Naive thymus-derived CD4-positive, alpha-beta T cell (primary cell): ENCODE measurements at places on chromosomes 3 and 15.
A peak's percentile ranks its signal among the peaks of the same experiment; 100 is the strongest.

GRCh38 chr3:135927155-135927554 lies 38.4 kb upstream of the PPP2R3A start:
- no peak for DNase-seq

DNA sequence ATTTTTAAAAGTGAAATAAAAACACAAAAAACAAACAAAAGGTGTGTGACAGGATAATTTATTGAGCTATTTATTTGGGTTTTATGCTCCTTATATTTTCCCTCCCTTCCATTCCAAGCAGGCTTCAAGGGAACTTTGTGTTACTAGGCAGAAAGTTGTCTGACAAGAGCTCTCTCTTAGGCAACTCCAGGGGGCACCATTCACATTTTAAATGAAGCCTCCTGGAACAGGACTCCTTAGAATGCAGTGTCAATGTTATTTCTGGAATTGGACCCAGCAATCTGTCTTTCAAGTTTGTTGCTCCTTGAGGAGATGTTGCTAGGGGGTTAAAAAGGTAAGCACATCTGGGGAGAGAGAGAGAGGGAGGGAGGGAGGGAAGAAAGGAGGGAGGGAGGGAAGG lies 5.4 kb upstream of the RFX7 start:
- no peak for DNase-seq

- DNase-seq = no peak
Observed at GRCh38 chr15:51842852-51843737, 13.6 kb downstream of the TMOD3 start.

DNA sequence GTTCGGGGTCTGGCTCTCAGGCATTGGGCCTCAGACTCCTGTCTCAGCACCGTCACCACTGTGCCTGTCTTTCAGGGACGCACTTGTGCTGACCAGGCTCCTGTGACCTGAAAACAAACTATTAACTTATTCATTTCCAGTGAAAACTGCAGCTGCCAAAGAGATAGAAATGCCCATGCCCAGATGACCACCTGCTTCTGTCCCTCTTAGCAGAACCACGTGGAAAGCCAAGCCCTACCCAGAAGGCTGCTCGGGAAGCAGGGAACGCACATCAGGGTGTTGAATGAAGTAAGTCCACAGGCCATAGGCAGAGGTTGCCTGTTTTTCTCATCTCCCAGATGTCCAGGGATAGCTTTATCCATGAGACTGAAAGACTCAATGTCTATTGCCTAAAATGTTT lies 219.3 kb downstream of the EBLN2 start:
- no peak for DNase-seq

DNA sequence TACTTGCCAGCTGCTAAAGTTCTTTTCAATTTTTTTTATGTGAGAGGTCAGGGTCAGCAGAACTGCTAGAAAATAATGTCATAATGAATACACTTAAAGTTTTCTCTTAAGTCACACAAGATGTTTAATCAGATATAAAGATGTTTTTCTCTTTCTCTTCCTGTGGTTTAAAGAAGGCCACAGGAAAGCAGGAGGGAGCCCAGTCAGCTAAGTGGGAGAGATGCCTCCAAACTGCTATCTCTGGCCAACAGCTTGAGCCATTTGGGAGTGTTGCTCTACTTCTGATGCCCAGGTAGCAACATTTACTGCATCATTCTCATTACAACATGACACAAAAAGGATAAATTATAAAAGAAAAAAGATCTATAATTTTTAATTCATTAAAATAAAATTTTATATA lies 45.7 kb upstream of the NLGN1 start:
- no peak for DNase-seq

- DNase-seq = no peak
Observed at GRCh38 chr15:52783191-52783829, 6.8 kb downstream of the ONECUT1 start.

- DNase-seq = peak; percentile 7
Observed at GRCh38 chr3:88219138-88219792, 69.5 kb downstream of the C3orf38 start.

DNA sequence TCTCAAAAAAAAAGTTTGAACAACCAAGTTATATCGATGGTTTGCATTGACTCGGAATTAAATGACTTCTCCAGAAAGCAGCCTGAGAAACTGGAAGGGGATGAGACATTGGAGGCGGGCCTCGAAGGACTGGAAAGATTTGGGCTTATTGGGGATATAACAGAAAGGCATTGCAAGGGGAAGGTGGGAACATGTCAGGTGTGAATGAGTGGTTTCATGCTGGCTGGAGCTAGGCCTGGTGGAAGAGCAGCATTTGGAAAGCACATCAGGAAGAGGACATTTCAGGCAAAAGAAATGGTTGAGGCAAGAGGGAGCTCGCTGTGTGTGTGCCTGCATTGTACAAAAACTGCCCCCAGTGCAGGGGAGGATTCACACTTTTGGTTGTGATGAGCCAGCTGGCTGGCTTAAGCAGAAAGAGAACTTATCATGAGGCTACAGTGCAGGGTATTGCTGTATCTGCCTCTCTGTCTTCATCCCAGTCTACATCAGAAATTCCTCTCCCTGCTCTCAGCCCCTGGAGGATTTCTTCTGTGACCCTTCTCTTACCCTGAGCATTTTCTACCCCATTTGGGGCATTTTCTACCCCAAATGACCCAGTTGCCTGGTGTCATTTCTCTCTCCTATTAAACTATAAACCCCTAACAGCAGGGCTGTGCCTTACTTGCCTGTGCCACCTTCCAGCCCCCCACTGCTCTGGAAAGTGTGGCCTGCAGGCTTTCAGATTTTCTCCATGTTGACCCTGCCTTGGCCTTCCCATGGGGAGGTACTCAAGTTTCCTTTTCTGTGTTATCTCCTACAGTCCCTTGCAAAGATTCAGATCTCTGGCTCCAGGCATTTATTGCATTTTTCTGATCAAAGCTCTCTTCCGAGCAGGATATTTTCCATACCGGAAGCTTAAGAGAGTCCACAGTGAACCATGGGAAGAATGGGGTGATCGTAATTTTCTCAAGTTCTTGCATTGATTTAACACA lies 64.4 kb upstream of the FLNB start:
- no peak for DNase-seq

- no peak for DNase-seq
Observed at GRCh38 chr3:158794936-158795518, 6.8 kb upstream of the MFSD1 start.

- no peak for DNase-seq
Observed at GRCh38 chr15:36478561-36478960, 100.9 kb upstream of the CDIN1 start.

GRCh38 chr3:111471831-111472230 lies 70.2 kb upstream of the CD96 start:
- no peak for DNase-seq

- DNase-seq = no peak
Observed at GRCh38 chr3:52182196-52182595, 15.8 kb upstream of the ALAS1 start.

DNA sequence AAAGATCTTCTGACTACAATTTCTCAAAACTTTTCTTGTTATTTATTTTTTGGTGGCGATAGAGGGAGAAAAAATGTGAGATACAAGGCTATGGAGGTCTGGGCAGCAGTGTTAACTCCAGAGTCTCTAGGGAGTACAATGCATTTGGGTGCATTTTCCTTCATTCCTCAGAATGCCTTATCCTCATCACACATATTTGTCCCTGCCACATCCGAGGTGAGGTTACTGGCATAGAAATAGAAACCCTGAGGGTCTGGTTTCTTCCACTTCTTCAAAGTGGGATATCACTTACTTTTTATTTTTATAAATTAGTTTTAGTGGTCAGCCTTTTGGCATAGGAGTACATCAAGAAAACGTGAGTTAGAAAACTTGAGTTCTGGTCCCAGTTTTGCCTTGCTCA lies 150.4 kb downstream of the TIGIT start:
- DNase-seq = no peak

GRCh38 chr15:75565062-75565970 lies 13.8 kb downstream of the PTPN9 start:
- DNase-seq = no peak

- DNase-seq = no peak
Observed at GRCh38 chr3:120625159-120625586, 29.0 kb downstream of the NDUFB4 start.

- DNase-seq = no peak
Observed at GRCh38 chr3:117756563-117756962, 1047.0 kb downstream of the TUSC7 start.

DNA sequence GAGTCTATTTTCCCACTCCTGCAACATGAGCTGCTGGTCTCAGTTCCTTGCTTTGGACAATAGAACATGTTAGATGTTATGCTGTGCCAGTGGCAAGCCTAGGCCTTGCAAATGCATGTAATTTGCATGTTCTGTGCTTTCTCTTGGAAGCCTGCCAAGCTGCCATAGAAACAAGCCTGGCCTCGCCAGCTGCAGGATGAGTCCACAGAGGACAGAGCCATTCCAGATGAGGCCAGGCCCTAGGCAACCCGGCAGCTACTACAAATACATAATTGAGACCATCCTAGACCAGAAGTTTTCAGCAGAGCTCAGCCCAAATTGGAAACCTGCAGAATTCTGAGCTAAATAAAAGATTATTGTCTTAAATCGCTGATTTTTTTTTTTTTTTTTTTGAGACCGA lies 39.6 kb downstream of the TRIM69 start:
- no peak for DNase-seq
